ENCODE measurements at places on chromosomes 11 and 22.
A peak's percentile ranks its signal among the peaks of the same experiment; 100 is the strongest.

DNA sequence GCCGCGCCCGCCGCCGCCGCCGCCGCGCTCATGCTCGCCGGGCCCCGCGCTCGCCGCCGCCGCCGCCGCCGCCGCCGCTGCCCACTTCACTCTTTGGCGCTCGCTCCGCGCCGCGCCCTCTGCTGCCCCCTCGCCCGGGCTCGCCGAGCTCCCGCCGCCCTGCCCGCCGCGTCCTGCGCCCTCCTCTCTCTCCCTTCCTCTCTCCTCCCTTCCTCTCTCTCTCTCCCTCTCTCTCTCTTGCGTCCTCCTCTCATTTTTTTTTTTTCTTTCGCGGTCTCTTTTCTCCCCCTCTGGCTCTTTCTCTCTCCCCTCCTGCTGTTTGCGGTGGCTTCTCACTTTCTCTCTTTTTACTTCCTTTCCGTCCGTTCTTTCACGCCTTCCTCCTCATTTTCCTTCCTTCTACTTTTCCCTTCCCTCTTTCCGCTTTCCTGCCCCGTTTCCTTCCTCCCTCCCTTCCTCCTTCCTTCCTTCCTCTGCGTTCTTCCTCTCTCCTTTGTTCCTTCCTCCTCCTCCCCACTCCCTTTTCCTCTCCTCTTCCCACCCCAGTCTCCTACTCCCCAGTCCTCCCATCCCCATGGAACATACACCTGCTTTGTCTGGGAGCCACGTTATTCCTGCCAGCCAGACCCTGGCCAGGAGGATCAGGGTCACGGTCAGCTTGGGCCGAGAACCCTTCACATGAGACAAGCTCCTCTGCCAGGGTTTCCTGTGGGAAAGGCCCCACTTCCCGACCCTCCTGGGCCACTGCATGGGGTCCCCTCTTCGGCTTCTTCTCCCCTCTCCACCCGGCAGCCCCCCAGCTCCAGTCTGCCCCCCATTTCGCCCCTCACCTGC is 19.3 kb upstream of the SHISAL1 start:
- no peak for DNase-seq

DNA sequence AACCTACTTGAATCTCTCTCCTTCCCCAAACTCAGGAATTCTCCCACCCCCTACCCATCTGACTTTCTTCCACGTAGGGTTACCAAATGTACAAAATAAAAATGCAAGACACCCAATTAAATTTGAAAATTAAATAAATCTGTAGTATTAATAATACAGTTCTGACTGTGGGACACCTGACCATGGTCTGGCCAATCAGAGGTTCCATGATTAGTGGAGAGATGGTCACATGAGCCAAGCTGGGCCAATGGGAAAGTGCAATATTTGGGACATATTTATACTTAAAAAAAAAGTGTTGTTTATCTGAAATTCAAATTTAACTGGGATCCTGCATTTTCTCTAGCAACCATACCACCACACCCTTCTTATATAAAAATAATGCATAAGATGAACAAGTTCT is 29.8 kb upstream of the ASPHD2 start:
- no peak for DNase-seq

- DNase-seq: no peak
Measured at GRCh38 chr11:130405428-130405827, 23.0 kb downstream of the ADAMTS8 start.

DNA sequence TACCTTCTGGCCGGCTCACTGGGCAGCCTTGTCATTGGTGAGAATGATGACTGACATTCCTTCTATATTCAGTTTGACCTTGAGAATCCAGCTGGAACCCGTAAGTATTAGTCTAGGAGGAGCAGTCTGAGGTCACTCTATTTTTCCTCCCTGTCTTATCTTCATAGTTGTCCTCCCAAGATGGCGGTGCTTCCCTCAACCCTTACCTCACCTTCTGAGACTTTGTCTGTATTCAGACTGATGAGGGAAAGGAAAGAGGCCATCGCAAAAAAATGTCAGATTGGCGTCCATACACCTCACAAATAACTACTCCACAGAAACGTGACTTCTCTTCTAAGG is 6.0 kb downstream of the KREMEN1 start:
- DNase-seq: no peak

GRCh38 chr22:39266398-39267030 is 21.7 kb upstream of the PDGFB start:
- no peak for DNase-seq

GRCh38 chr11:77091146-77091940 is 11.3 kb upstream of the OMP start:
- DNase-seq: peak; percentile 82

DNA sequence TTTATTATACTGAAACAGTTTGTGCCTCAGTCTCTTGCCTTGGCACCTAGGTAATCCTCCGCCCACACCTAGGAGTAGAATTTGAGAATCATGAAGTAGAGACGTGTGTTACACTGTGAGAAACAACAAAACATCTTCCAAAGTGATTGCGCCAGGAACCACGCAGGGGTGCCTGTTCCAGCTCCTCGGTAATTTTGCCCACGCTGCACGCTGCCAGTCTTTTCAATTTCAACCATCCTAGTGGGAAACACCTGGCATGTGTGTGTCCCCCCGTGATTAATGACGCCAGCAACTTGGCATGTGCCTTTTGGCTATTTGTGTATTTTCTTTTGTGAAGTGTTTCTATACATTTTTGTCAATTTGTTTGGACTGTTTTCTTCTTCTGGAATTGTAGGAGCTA is 919.1 kb downstream of the BRD1 start:
- DNase-seq: no peak

GRCh38 chr22:36081023-36081431 is 52.4 kb upstream of the RBFOX2 start:
- DNase-seq: no peak

- DNase-seq: no peak
Measured at GRCh38 chr11:76695771-76696170, 25.2 kb upstream of the LRRC32 start.

- DNase-seq: no peak
Measured at GRCh38 chr11:78533399-78533798, 41.3 kb downstream of the NARS2 start.

DNA sequence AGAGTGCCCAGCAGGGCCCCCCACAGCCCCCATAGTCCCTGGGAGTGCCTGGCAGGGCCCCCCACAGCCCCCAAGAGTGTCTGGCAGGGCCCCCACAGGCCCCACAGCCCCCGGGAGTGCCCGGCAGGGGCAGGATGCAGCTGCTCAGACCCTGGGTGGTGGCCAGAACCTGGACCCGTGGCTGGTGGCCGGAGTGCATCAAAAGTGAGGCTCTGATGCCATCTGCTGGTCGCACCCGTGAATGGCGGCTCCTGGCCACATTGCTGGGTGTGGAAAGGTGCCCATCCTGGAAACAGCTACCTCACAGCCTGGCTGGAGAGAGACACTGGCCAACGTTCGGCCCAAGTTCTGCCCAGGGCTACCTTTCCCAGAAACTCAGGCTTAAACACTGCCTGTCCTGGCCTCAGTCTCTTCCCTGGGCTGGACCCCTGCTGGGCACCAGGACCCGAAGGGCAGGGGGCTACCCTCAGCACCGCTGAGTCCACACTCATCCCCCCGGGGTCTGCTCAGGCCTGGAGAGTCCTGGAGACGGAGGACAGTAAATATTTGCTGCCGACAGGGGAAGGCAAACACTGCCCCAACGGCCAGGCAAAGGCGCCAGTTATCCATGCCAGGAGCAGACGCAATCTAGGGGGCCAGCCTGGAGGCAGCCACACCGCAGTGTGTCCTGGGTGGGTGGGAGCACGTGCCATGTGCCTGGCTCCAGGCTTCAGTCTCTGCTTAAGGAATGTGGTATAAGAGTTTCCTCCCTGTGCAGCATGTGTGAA is 4.4 kb downstream of the INS start:
- DNase-seq: no peak

GRCh38 chr11:66710384-66710930 is 18.6 kb downstream of the SPTBN2 start:
- no peak for DNase-seq

DNA sequence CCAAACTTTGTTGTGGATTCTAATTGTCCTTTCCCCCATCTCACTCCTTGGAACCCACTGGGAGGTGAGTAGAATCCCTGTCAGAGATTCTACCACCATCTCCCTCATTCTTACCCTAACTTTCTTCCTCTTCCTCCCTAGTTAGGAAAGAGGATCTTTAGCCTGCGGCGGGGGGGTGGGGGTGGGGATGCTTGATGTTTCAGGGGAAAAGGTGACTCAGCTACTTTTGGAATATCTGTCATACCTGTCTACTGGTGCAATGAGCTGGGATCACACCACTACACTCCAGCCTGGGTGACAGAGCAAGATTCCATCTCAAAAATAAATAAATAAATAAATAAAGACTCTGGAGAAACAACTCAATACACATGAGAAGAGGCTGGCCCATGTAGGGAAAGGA is 6.4 kb downstream of the CCT8L2 start:
- DNase-seq: no peak

GRCh38 chr11:57772562-57772961 is 11.0 kb downstream of the CTNND1 start:
- no peak for DNase-seq

Data from kidney (tissue), 22 donors.